ENCODE measurements at places on chromosomes 7 and 10. TPM values are rescaled to one million over a fixed set of nuclear protein-coding genes. Genes with fewer than 3 reads are reported as not detected.

VSTM2A gene
- total RNA-seq: not detected

CHN2 gene
- total RNA-seq: not detected

HMX3 gene
- total RNA-seq: not detected

SFRP5 gene
- total RNA-seq: not detected

PLEKHS1 gene
- total RNA-seq: not detected

CLDN15 gene
- total RNA-seq: 5.0 TPM

OR9A4 gene
- not detected for total RNA-seq

SEMA3D gene
- 10.1 TPM for total RNA-seq

GRCh38 chr10:62639144-62639543, 165.4 kb upstream of the ADO start:
- DNase-seq: no peak

- DNase-seq: no peak
These were observed 54.4 kb downstream of the ARMH3 start for GRCh38 chr10:102001435-102002068.

DNA sequence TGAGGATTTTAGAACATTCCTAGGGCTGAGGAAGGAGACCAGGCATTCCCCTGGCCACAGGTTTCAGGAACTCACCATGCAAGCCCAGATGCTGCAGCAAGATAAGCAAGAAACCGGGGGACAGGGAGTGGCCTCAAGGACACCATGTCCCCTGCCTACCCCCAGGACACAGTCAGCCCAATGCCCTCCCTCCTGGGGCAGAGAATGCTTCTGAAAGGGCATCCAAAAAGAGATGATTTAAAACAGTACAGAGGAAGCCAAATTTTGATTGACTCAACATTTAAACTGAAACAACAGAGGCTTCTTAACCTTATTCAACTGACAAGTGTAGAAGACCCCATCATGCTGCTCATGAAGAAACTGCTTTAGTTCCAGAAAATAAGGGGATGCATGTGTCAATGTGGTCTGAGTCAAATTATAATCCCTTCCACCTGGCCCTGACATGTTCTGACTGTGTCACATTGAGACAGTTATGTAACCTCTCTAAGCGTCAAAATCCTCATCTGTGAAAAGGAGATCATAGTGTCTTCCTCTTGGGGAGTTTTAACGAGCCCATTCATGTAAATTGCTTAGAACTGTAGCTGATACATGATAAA, 60.0 kb downstream of the ICA1 start:
- no peak for DNase-seq

GRCh38 chr10:45505311-45505710, 131.3 kb downstream of the ALOX5 start:
- no peak for DNase-seq

- no peak for DNase-seq
These were observed 65.9 kb upstream of the CAPZA2 start for GRCh38 chr7:116796471-116796870.

- DNase-seq: peak; percentile 68
These were observed 59.9 kb upstream of the DNAJB6 start for GRCh38 chr7:157276731-157277562.
